IPS DF 19.7 (cell line): ENCODE measurements at places on chromosomes 3 and 15.

DNA sequence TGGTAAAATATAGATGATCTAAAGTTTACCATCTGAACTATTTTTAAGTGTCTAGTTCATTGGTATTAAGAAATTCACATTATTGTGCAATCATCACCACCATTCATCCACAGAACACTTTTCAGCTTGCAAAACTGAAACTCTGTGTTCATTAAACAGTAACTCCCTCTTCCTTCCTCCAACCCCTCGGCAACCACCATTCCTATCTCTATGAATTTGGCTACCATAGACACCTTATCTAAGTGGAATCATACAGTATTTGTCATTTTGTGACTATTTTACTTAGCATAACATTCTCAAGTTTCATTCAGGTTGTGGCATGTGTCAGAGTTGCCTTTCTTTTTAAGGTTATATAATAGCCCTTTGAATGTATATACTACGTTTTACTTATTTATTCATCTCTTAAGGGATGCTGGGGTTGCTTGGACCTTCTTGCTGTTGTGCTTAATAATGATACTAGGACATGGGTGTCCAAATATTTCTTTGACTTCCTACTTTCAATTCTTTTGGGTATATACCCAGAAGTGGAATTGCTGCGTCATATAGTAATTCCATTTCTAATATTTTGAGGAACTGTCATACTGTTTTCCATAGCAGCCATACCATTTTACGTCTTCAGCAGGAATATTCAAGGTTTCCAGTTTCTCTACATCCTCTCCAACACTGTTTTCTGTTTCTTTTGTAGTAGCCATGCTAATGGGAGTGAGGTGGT lies 20.9 kb downstream of the KAT2B start:
- no peak for DNase-seq

DNA sequence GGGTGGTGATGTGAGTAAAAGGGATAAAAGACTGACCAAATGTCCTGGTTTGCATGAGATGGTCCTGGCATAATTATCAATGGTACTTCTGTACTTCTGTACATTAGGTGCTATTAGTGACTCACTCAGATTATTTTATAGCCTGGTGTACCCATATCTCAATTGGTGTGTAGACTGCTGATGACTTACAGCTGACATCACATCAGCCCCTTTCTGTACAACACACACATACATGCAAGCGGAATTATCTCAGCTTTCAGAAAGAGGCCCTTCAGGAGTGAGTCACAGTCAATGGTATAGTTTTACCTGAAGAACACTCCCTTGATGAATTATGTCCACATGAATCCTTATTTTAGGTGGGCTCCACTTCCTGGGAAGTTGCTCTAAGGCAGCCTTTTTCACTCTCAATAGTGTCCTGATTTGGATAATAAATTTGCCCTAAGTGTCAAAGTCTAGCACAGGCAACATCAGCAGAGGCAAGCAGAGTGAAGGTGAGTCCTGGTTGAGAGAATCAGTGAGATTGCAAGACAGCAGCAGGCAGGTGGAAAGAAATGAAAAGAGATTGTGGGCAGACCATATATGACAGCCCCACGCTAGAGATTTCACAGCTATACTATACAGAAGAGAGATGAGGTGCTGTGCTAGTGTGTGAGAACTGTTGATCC lies 137.0 kb downstream of the ZPLD1 start:
- no peak for DNase-seq

DNA sequence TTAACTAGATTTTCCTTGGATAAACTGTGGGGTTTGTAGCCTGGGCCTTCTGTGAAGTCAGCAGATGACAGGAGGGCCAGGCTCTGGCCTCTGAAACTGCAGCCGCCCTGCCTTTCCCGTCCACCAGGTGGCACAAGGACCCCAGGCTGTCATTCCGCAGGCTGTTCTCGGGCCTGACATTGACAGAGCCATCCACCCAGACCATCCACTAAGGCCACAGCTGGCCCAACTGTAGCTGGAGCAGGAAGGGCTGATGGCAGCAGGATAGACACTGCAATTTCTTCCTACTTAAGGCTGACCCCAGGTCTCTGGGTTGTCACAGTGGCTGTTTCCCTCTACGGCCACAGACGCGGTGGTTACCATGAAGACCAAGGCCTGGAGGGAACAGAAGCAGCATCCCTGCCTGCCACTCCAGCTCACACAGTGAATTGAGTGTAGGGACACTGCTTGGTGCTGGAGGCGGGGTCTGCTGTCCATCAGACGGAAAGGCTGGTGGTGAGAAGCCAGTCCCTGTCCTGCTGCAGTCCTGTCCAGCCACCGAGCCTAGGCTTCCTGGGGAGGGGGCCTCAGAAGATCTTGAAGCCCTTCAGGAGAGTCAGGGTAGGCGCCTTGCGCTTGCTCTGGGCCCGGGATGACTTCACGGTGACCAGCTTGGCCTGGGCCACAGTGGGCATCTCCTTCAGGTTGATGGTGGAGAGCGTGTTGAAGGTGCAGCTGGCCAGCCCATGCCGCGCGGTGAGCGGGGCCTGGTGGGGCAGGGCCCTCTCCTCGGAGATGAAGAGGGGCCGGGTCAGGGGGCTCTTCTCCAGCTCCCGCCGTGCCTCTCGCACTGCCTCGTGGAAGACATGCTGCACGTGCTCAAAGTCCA lies 9.4 kb downstream of the SLC51B start:
- no peak for DNase-seq

DNA sequence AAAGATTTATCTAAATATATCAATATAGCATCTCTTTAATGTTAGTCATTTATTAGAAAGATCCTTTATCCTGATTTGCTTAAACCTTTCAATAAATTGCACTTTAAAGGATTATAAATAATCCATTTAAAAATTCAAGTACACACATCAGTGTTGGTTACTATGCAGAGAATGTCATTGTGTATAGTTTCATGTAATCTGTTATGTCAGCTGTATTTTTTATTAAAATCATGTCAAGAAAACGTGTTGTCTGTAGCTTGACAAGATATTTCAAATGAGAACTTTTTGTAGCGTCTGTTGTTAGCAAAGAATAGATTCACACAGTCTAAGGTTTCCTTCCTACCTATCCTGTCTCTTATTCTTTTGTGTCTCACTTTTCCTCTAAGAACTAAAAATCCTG lies 7.8 kb downstream of the PDHB start:
- no peak for DNase-seq

DNA sequence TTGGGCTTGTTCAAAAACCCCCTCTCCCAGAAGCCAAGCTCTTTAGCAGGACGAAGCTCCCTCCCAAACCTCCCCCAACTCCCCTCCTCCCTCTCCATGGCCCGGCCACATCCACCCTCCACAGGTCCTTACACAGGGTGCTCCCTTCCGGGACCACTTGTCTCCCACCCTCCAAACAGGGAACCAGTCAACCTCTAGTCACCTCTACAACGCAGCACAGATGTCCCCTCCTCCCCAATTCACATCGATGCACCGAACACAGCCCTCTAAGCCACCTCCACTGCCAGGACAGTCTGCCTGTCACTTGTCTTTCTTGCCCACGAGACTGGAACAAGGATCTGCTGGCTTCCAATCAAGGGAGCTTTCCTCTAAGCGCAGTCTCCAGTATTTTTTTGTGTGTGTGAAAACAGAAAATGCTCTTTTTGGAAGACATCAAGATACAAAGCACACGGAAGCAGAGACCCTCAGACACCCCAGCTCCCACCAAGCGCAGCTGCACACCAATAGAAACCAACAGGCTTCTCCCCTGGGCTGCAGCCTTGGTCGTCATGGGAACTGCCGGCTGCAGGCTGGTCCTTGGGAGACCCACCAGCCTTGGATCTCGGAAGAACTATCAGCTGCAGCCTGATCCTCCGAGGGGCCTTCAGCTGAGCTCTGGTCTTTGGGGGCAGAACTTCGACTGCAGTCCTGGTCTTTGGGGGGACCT lies 26.5 kb downstream of the IQSEC1 start:
- DNase-seq, result no peak

- DNase-seq, result no peak
Measured at GRCh38 chr3:168036619-168037018, 59.1 kb downstream of the GOLIM4 start.

- DNase-seq, result no peak
Measured at GRCh38 chr3:32913790-32914446, 37.5 kb upstream of the CCR4 start.

GRCh38 chr3:28326458-28326926 lies 22.0 kb upstream of the ZCWPW2 start:
- no peak for DNase-seq

GRCh38 chr3:158165730-158166129 lies 55.8 kb downstream of the RSRC1 start:
- DNase-seq, result no peak

GRCh38 chr3:194933465-194933864 lies 247.8 kb downstream of the FAM43A start:
- DNase-seq, result no peak

DNA sequence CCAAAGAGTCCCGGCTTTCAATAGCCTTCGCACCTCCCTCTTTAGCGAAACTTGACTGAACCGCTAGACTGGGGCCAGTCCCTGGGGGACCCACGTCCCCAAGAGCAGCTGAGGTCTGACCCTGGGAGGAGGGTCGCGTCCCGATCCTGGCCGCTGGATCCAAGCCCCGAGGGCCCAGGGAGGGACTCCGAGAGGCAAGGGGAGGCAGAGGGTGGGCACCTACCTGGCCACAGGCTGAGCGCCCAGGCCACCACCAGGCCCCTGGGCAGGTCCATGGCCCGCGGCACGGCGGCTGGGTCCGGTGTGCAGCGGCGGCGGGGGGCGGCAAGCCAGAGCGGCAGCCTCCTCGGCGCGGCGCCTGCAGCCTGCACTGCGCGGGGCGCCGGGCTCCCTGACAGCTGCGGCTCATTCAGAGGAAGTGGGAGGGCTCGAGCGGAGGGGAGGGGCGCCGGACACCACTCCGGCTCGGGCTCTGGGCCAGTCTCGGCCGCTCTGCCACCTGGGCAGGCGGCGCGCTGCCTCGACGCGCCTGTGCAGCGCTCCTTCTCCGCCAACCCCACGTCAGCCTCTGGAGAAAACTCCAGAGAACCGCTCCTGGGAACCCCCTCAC lies at the start of gene ITGA11:
TSS of gene ITGA11 (minus strand) at position 372 of the 610 bp plus-strand sequence. CDS start at position 275, 97 bp downstream.
- no peak for DNase-seq

DNA sequence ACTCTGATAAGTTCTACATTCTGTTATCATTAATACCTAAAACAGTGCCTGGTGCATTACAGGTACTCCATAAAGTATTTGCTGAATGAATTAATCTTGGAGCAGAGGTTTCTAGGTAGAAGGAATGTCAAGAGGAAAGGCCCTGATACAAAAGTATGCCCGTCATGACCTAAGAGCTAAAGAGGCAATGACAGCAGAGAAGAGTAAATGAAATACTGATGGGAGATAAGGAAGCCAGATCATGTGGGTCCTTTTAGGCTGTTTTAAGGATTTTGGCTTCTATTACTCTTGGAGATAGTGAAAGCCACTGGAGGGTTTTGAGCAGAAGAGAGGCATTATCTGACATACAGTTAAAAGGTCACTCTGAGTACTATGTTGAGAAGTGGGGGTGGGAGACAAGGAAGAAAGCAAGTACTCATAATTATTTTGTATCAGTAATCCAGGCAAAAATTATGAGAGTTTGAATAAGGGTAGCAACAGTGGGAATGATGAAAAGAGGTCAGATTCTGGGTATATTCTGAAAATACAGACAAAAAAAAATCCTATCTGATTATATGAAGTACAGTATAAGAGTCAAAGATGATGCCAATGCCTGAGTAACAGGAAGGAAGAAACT lies 48.3 kb downstream of the DENND4A start:
- no peak for DNase-seq

DNA sequence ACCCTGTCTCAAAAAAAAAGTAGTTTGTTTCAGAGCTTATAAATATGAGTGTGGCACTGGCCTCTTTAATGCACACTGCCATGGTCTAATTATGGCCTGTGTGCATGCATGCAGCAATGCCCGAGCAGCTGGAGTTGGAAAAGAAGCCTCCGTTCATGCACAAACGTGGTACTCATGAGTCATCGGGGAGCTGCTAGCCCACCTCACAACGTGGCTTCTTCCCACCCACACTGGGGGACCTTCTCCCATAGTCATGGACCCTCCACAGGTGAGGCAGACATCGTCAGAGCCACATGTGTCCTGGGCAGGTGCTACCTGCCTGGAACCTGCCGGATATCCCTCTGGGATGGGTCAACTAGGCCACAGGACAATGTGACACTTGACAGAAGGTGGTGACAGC lies 66.7 kb downstream of the ATP10A start:
- no peak for DNase-seq

DNA sequence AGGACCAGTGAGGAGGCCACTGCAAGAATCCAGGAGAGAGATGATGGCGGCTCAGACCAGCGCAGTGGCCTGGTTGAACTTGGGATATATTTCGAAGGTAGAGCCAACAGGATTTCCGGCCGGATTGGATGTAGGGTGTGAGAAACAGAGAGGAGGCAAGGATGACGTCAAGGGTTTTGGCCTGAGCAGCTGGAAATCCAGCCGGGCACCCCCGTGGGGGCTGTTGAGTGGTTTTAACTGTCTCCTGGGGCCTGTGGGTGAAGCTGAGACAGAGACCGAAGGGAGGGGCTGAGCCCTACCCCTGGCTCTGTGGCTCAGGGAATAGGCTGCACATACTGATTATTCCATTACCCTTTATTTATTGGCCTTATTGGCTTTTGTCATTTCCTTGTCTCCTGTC lies 45.7 kb downstream of the EXOG start:
- no peak for DNase-seq

DNA sequence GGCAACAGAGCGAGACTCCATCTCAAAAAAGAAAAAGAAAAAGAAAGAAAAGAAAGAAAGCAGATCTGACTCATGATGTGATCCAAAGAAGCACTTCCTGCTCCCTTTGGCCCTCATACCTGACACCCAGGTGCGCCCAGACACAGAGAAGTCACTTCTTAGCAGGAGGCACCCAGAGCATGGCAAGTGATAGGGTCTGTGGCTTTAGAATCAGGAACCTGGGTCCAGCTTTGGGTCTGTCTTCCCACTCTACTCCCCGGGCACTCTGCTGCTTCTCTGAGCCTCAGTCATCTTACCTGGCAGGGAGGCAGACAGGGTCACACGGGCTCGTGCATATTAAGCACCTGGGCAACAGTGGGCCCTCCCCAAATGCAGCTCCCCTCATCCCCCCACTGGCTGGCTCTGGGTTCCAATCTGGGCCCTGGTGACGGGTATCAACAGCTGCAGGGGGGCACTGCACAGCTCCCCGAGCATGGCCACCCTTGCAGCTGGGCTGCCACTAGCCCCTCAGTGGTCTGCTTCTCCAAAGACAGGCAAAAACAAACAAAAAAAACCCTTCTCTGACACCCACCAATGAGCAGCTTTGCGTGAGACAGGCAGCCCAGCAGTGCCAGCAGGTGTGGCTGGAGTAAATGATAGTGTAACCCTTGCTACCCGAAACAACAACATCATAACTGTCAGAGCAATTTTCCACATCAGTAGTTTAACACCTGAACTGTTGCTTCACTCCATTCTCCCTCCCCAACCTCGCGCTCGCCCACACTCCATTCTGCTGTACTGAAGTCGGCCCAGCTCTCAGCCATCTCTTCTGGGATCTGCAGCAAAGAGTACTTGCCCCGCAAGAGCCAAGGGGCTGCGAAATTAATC lies 99.8 kb downstream of the MEGF11 start:
- no peak for DNase-seq

- DNase-seq, result no peak
Measured at GRCh38 chr3:149174901-149175300, 45.5 kb downstream of the HPS3 start.
